ENCODE measurements at places on chromosomes 5 and 9.

GRCh38 chr5:40909264-40909663, at the start of gene C7:
C7 (plus strand) TSS chr5:40909497; CDS start chr5:40909611, 114 bp downstream.
- no peaks in the 10 kb centered on the region for H3K4me1 ChIP-seq
- H3K36me3 ChIP-seq: no peaks in the 10 kb centered on the region
- no peak within 1 kb of the TSS for H3K27ac ChIP-seq

- no peaks in the 10 kb centered on the region for H3K36me3 ChIP-seq
- H3K27me3 ChIP-seq: no peaks in the 10 kb centered on the region
- no peak for DNase-seq
Observed at GRCh38 chr5:80988419-80988935, 28.3 kb downstream of the RASGRF2 start.

DNA sequence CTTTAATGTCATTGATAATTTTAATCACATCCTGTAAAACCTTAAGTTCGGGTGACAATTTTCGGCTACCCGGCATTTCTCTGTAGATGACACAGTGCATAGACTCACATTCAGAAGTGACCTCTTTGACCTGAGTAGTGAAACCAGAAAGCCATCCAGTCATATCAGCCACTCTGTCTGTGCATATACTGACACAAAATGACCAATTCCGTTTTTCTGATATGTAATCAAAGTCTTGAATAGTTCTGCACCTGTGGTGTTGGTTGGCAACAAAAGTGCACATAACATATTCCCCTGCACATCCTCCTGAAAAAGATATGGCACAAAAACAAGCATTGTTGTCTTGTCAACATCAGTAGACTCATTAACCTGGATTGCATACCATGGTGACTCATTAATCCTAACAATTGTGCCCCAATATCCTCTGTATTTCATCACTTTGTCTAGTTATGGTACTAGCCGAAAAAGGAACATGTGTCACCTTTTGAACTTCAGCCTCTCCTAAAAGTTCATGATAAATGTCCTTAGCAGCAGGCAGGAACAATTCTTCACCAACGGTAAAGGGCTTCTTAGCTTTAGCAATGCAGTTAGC, 4.6 kb upstream of the HNRNPA0 start:
- H3K27ac ChIP-seq: no peak overlapping the region
- H3K27me3 ChIP-seq: no peaks in the 10 kb centered on the region
- no peaks in the 10 kb centered on the region for H3K36me3 ChIP-seq
- DNase-seq: no peak
- H3K4me1 ChIP-seq: no peaks in the 10 kb centered on the region
- no peak overlapping the region for H3K4me3 ChIP-seq

- DNase-seq: no peak
- no peak overlapping the region for H3K27ac ChIP-seq
- H3K4me3 ChIP-seq: no peak overlapping the region
- no peaks in the 10 kb centered on the region for H3K4me1 ChIP-seq
- peaks cover 66% of the 10 kb centered on the region for H3K36me3 ChIP-seq
- no peaks in the 10 kb centered on the region for H3K27me3 ChIP-seq
Observed at GRCh38 chr5:180241600-180241999, 32.6 kb upstream of the RASGEF1C start.

- DNase-seq: no peak
- no peaks in the 10 kb centered on the region for H3K4me1 ChIP-seq
- no peaks in the 10 kb centered on the region for H3K36me3 ChIP-seq
- no peaks in the 10 kb centered on the region for H3K27me3 ChIP-seq
- H3K27ac ChIP-seq: no peak overlapping the region
Observed at GRCh38 chr5:33549982-33550567, 109.3 kb downstream of the TARS1 start.

GRCh38 chr5:179732918-179733771, 523 bp downstream of the MAML1 start:
- H3K27me3 ChIP-seq: no peaks in the 10 kb centered on the region
- peak overlapping the region; percentile 95 for H3K27ac ChIP-seq
- DNase-seq: no peak

- no peaks in the 10 kb centered on the region for H3K36me3 ChIP-seq
- peaks cover 10% of the 10 kb centered on the region for H3K4me1 ChIP-seq
Observed at GRCh38 chr9:13587571-13587970, 308.1 kb upstream of the MPDZ start.

GRCh38 chr9:8382777-8383527, 583.4 kb upstream of the DMAC1 start:
- no peaks in the 10 kb centered on the region for H3K4me1 ChIP-seq
- DNase-seq: no peak
- H3K4me3 ChIP-seq: no peak overlapping the region
- H3K27me3 ChIP-seq: no peaks in the 10 kb centered on the region
- no peak overlapping the region for H3K27ac ChIP-seq

GRCh38 chr5:136062366-136063274, 33.8 kb downstream of the TGFBI start:
- no peaks in the 10 kb centered on the region for H3K36me3 ChIP-seq
- H3K27ac ChIP-seq: no peak overlapping the region
- H3K4me3 ChIP-seq: no peak overlapping the region
- peak; percentile 79 for DNase-seq
- H3K27me3 ChIP-seq: no peaks in the 10 kb centered on the region

GRCh38 chr9:91753711-91754110, 196.3 kb downstream of the ROR2 start:
- peaks cover 3% of the 10 kb centered on the region for H3K36me3 ChIP-seq
- no peak overlapping the region for H3K4me3 ChIP-seq
- no peaks in the 10 kb centered on the region for H3K27me3 ChIP-seq
- H3K4me1 ChIP-seq: no peaks in the 10 kb centered on the region
- no peak for DNase-seq

DNA sequence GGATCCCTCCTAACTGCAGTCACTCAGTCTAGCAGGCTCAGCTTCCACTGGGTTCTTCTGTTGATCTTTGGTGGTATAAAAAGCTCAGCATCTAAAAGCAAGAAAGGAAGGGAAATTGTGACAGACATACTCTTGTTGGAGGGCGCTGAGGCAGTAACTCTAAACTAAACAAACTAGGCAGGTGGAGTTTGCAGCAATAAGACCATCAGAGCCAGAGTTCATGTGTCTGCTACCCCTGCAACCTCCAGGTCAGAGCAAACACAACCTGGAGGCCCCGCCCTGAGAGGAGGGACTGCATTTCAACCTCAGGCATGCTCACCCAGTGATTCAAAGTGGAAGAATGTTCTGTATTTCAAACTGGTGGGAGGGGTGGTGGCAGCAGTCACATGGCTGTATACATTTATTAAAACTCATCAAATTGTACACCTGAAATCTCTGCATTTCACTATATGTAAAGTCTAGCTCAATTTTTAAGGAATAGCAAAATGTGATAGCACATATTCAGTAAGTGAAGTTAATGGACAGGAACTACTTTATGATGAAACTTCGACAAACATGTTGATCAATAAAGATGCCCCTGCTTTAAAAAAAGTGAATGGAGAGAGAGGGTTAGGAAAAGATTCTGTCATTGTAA, 7.1 kb downstream of the ACTL7A start:
- no peak for DNase-seq
- H3K4me1 ChIP-seq: no peaks in the 10 kb centered on the region
- no peak overlapping the region for H3K27ac ChIP-seq
- peaks cover 43% of the 10 kb centered on the region for H3K36me3 ChIP-seq
- no peaks in the 10 kb centered on the region for H3K27me3 ChIP-seq

GRCh38 chr9:97564291-97565175, 63.1 kb downstream of the TMOD1 start:
- H3K27ac ChIP-seq: peak overlapping the region; percentile 88
- no peaks in the 10 kb centered on the region for H3K36me3 ChIP-seq
- no peak overlapping the region for H3K4me3 ChIP-seq
- peaks cover 37% of the 10 kb centered on the region for H3K4me1 ChIP-seq

DNA sequence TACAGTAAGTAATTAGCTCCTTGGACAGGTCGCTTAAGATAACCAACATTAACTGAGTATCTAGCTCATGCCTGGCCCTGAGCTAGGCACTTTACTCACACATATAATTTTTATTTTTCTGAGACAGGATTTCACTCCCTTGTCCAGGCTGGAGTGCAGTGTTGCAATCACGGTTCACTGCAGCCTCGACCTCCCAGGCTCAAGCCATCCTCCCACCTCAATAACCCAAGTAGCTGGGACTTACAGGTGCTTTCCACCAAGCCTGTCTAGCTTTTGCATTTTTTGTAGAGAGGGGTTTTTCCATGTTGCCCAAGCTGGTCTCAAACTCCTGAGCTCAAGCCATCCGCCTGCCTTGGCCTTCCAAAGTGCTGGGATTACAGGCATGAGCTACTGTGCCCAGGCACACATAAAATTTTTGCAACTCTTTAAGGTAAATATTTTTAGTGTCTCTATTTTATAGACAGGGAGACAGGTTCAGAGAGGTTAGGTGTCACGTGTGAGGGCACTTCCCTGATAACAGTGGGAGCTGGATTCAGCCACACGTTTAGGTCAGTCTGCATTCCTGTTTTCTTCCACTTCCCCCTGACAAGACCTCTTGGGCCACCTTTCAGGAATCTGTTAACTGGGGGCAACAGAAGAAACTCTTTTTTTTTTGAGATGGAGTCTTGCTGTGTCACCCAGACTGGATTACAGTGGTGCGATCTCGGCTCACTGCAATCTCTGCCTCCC, 18.2 kb downstream of the HBEGF start:
- H3K4me3 ChIP-seq: no peak overlapping the region
- no peaks in the 10 kb centered on the region for H3K27me3 ChIP-seq
- peaks cover 22% of the 10 kb centered on the region for H3K4me1 ChIP-seq
- no peaks in the 10 kb centered on the region for H3K36me3 ChIP-seq
- no peak overlapping the region for H3K27ac ChIP-seq

DNA sequence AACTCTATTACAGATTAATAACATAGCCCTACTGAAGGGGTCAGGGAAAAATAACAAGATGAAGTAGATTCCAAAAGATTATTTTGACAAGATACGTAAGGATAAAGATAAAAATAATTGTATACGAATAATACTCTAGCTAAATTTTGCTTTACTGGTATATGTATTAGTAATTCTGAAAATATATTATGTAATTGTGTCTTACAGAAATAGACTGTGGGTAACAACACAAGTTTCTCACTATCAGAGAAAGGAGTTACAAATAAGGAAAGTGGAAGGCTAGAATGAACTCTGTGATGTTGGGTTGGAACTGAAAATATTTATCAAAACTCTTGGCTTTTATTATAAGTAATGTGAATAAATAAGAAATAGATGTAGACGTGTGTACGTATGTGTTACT, 26.6 kb upstream of the TUSC1 start:
- no peak overlapping the region for H3K4me3 ChIP-seq
- no peaks in the 10 kb centered on the region for H3K27me3 ChIP-seq
- H3K27ac ChIP-seq: no peak overlapping the region
- no peaks in the 10 kb centered on the region for H3K4me1 ChIP-seq

GRCh38 chr9:113868501-113868900, 7.6 kb upstream of the ZNF618 start:
- DNase-seq: no peak
- no peaks in the 10 kb centered on the region for H3K4me1 ChIP-seq
- H3K4me3 ChIP-seq: no peak overlapping the region
- H3K27me3 ChIP-seq: no peaks in the 10 kb centered on the region
- no peak overlapping the region for H3K27ac ChIP-seq
- no peaks in the 10 kb centered on the region for H3K36me3 ChIP-seq

GRCh38 chr5:180821538-180821937, 18.9 kb upstream of the MGAT1 start:
- no peak overlapping the region for H3K4me3 ChIP-seq
- H3K27me3 ChIP-seq: no peaks in the 10 kb centered on the region
- H3K27ac ChIP-seq: peak overlapping the region; percentile 91

DNA sequence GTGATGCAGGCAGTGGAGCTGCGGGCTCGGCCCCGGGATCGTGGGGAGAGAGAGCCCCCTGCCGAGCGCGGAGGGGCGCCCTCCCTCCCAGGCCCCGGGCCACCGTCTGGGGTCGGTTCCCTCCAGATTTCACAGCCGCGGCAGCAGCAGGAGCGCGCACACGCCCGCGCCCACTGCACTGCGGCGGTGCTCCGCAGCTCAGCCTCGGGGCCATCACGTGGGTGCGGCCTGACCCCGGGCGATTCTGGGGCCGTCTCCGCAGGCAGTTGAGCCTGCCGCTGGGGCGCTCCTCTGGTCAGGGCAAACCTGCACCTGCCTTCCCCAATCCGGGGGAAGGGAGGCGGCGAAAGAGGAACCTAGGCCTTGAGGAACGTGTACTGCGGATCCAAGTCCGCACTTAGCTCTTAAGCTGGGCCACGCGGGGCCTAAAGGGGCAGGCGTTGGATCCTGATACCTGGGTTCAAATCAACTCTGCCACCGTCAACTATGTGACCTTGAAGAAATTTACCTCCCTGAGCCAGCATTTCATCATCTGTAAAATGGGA, 9.4 kb upstream of the DELE1 start:
- peak overlapping the region; percentile 45 for H3K4me3 ChIP-seq
- peaks cover 13% of the 10 kb centered on the region for H3K4me1 ChIP-seq
- DNase-seq: no peak
- no peaks in the 10 kb centered on the region for H3K27me3 ChIP-seq
- H3K27ac ChIP-seq: peak overlapping the region; percentile 36

- H3K4me1 ChIP-seq: no peaks in the 10 kb centered on the region
- DNase-seq: no peak
- no peaks in the 10 kb centered on the region for H3K27me3 ChIP-seq
- no peak overlapping the region for H3K4me3 ChIP-seq
- no peaks in the 10 kb centered on the region for H3K36me3 ChIP-seq
Observed at GRCh38 chr9:6575324-6576034, 70.0 kb downstream of the GLDC start.

DNA sequence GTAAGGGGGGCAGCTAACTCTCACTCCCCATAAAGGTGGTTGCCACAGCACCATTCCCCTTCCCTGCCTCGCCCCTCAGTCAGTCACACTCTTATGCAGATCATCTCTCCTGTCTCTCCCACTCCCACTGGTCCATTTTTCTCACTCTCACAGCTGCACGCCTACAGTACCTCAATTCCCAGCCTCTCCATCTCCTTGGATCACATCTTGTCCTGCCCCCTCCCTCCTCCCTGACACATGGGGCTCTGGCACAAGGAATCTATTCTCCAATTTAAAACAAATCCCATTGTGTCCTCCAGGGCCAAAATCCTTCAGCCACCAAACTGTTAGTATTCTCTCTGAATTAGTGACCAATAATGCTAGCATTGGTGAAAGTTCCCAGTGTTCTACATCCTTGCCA, 114.4 kb downstream of the AUH start:
- no peaks in the 10 kb centered on the region for H3K4me1 ChIP-seq
- no peak overlapping the region for H3K4me3 ChIP-seq
- H3K27me3 ChIP-seq: no peaks in the 10 kb centered on the region
- no peak for DNase-seq
- peaks cover 3% of the 10 kb centered on the region for H3K36me3 ChIP-seq
- H3K27ac ChIP-seq: no peak overlapping the region

- H3K27ac ChIP-seq: no peak overlapping the region
- no peaks in the 10 kb centered on the region for H3K4me1 ChIP-seq
- H3K36me3 ChIP-seq: no peaks in the 10 kb centered on the region
- no peaks in the 10 kb centered on the region for H3K27me3 ChIP-seq
- H3K4me3 ChIP-seq: no peak overlapping the region
- no peak for DNase-seq
Observed at GRCh38 chr5:115772731-115773475, 43.6 kb downstream of the CDO1 start.

GRCh38 chr9:95496687-95497086, 20.1 kb downstream of the PTCH1 start:
- DNase-seq: no peak
- no peak overlapping the region for H3K4me3 ChIP-seq
- no peaks in the 10 kb centered on the region for H3K36me3 ChIP-seq
- H3K27me3 ChIP-seq: no peaks in the 10 kb centered on the region
- H3K4me1 ChIP-seq: peaks cover 57% of the 10 kb centered on the region

Data from vagina (tissue), 2 donors.